CD4-positive, alpha-beta T cell treated with Interleukin-21 for 1 hour (primary cell): ENCODE measurements at places on chromosomes 4 and X.

DNA sequence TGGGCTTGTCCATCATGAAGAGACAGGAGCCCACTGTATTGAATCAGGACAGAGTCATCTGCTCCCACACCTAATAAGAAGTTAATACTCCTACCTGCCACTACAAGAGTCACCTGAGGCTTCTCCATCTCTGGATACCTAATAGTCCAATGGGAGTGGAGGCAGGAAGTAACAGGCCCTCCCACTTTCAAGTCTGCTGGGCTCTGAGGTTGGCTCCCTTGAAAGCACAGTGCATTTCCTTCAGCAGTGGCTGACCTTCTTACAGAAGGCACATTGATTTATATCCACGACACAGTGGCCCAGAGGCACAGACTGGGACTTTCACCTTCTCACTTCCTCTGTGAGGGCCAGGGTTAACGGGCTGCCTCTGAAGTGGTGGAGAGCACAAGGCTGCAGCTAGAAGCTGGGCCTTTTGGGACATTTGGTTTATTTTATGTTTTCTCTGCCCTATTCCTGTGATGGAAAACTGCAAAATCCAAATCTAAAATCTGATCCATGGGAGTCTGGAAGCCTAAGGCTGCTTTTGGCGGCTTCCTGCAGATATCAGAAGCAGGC lies 38.1 kb downstream of the FRG2 start:
- DNase-seq: no peak

DNA sequence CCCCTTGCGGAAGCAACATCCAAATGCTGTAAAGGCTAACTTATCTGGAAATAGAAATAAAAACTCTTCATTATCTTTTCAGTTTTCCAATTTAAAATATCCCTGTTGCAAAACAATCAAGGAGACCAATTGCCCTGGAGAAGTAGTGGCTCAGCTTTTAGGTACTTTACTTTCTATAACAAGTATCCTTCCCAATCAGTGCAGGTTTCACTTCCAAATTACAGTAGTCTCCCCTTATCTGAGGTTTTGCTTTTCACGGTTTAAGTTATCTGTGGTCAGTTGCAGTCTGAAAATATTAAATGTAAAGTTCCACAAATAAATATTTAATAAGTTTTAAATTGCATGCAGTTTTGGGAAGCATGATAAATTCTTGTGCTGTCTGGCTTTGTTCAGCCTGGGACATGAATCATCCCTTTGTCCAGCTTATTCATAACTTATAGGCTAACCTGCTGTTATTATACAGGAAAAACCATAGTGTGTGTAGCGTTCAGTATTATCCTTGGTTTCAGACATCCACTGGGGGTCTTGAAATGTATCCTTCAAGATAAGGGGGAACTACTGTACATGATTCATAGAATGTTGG lies 973.1 kb upstream of the GRID2 start:
- DNase-seq: no peak

GRCh38 chr4:48046059-48046458 lies 29.5 kb downstream of the NIPAL1 start:
- DNase-seq: no peak

- no peak for DNase-seq
Measured at GRCh38 chrX:154819771-154820341, 14.6 kb upstream of the MPP1 start.

DNA sequence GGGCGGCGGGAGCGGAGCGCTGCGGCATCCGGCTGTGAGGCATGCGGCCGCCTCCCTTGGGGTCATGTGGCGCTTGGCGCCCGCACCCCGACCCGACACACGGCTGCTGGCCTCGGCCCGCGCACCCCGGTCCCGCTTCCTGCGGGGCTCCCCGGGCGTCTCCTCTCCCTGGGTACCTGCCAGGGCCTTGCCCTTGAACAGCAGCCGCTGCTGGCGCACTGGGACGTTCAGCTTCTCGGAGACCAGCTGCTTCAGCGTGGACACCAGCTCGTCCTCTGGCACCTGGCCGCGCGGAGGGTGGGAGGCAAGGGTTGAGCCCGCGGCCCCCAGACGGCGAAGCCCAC lies 391 bp downstream of the UBL4A start:
- peak; percentile 37 for DNase-seq

DNA sequence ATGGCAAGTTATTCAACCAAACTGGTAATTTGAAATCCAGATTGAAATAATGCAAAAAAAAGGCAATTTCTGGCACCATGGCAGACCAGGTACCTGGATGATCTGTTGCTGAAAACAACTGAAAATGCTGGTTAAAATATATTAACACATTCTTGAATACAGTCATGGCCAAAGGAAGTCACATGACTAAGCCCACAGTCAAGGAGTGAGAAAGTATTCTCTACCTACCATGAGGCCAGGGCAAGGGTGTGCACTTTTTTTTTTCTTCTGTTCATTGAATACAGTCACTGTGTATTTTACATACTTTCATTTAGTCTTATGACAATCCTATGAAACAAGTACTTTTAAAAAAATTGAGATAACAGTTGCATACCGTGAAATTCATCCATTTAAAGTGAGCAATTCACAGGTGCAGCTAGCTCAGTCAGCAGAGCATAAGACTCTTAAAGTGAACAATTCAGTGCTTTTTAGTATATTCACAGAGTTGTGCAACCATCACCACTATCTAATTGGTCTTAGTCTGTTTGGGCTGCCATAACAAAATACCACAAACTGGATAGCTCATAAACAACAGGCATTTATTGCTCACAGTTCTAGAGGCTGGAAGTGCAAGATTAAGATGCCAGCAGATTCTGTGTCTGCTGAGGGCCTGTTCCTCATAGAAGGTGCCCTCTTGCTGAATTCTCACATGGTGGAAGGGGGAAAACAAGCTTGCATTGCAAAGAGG lies 4.8 kb upstream of the MPP1 start:
- DNase-seq: no peak

DNA sequence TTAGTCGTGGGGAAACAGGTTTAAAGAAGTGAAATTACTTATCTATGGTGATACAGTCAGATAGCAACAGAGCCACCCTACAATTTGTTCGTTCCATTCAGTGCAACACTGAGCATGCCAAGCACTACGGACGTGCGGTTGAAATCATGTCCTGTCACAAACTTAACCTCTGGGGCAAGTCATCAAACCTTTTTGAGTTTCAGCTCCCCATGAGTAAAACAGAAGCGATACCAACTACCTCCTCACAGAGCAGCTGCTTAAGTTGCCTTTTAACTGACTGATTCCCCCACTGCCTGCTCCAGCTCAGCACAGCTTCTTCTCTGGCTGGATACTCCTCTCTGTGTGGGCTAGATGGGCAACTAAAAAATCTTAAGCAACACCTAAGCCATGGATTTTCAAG lies 36.0 kb downstream of the LHFPL1 start:
- no peak for DNase-seq

DNA sequence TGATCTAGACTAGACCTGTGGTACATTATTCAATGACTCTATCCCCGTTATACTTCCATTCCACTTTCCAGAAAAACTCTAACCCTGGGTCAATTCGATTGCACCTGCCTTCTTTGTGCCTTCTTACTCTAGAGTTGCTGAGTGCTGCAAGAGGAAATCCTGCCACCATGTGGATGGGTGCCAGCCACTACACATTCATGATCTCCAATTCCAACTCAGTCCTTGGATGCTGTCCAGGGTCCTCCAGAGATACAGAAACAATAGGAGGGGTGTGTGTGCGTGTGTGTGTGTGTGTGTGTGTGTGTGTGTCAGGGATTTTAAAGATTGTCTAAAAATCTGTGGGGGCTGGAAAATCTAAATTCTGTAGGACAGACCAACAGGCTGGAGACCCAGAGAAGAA lies 42.9 kb upstream of the INTS6L start:
- DNase-seq: peak; percentile 52

DNA sequence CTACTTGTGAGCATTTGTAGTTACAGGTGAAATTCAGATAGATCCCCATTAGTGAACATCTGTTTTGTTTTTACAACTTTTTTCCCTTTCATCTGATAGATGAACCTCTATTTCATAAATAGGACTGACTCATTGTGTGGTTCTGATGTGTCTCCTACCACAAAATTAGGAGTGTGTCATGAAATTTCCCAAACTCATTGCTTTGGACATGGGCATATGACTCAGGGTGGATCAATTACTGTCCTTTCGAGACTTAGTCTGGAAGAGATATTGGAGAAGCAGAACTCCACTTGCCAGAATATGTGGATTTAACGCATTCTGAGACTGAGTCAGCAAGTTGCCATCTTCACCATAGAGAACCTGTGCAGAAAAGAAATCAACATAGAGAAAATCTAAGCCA lies 53.5 kb upstream of the PCDH10 start:
- DNase-seq: no peak

DNA sequence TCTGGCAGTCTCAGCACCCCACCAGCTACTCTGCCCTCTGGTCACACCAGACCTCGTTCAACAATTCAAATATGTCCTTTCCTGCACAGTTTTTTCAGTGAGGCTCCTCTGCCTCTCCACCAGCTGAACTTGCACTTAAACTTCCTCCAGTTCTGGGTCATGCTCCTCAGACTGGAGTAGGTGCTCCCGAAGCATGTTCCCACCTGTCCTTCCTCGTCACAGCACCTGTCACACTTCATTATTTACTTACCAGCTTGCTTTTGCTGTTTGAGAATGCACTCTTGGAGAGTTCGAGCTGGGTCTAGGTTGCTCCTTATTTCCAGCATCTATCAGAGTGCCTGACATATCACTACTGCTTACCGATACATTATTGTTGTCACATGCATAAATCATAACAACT lies 144.8 kb upstream of the TTC29 start:
- no peak for DNase-seq

DNA sequence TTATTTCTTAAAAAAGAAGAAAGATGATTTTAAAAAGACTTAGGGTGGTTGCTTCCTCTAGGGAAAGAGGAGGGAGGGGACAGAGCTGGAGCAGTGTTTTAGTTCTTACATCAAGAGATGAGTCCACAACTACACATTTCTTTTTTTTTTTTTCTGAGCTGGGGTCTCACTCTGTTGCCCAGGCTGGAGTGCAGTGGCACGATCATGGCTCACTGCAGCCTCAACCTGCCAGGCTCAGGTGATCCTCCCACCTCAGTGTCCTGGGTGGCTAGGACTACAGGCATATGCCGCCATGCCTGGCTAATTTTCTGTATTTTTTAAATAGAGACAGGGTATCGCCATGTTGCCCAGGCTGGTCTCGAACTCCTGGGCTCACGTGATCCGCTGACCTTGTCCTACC lies 17.2 kb downstream of the SH3KBP1 start:
- DNase-seq: no peak

DNA sequence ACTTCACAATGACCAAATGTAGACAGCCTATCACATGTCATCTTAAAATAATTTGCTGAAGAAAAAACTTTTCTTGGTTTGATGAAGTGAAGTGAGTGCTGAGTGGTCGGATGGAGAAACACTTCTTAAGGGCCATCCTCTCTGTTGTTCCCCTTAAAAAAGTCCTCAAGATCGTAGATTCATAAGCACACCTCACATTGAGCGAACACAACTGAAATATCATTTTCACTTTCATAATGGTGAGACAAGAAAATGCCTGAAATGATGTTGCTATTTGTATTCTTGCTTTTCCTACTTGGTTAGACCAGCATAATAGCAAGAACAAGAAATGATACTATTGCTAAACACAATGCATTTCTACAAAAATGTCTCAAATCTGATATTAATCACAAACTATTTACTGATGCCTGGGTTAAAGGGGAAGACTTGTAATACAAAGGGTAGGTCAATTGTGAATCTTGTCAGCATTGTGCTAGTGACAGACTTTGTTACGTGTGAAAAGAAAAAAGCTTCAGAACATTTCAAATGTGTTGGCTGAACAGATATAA lies 305.6 kb upstream of the NR3C2 start:
- DNase-seq: no peak

DNA sequence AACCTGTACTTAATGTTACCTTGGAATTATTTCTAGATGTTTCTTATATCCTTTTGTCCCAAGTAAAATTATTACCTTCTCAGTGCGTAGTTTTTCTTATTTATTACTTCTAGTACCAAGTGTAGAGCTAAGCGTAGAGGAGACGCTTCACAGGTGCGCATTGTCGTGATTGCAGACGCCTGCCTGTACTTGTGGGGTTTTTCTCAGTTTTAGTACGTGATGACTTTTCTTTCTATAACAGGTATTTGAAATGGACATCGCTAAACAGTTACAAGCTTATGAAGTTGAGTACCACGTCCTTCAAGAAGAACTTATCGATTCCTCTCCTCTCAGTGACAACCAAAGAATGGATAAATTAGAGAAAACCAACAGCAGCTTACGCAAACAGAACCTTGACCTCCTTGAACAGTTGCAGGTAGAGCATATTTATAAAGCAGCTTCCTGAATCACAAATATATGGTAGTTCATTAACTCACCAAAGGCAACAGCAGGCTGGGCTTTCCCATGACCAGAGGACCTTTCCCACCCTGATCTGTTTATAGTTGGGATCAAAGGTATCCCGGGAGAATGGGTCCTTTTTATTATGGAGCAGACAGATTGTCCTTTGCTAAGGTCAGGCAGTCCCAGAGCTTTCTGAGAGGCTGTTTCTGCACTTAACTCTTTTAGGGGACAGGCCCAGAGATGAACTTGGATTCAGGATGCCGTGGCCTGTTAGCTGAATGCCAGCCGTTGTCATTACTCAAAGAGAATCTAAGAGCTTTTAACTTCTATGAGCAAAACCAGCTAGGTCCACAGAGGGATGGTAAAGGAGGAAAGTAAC lies 172.9 kb downstream of the PTTG2 start:
- DNase-seq: no peak

DNA sequence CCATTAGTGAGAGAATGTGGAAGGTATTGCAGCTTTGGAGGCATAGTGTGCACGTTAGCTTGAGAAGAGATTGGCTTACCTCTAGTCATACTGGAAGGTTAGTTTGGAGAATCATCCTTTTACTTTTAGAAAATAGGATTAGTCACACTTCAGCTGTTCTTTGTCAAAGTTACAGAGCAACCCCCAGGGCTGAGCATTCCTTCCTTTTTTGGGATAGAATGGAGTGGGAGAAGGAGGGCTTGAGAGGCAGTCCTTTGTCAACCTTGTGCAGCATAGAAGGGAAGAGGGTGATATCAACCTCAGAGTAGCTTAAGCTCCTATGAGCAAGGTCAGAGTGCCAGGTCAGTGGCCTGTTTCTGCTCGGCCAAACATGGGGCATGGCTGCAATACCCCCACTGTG lies 8.6 kb upstream of the MBNL3 start:
- no peak for DNase-seq

- no peak for DNase-seq
Measured at GRCh38 chr4:110449947-110450346, 26.0 kb upstream of the ENPEP start.

GRCh38 chr4:118676128-118676527 lies 9.1 kb upstream of the METTL14 start:
- DNase-seq: no peak

DNA sequence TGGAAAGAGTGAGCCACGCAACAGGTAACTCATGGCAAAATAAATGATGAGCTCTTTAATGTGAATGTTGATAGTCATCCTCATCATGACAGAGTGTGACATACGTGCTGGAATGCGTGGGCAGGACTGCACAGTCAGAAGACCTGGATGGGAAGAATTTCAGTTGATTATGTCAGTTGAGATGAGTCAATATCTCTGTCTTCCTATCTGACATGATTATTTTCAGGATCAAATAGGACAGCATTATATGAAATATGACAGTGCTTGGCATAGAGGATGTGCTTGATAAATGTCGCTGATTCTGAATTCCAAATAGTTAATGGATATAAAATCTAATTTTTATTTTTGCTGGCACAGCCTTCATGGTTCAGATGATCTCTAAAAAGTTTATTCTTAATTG lies 95.1 kb downstream of the IL15 start:
- no peak for DNase-seq
